Ureter (tissue), 1 donor: ENCODE measurements at places on chromosomes 1 and 21.

- no peak for DNase-seq
Observed at GRCh38 chr1:77370161-77370560, 88.3 kb downstream of the AK5 start.

- no peak for DNase-seq
Observed at GRCh38 chr1:2192031-2192995, 2.3 kb downstream of the FAAP20 start.

DNA sequence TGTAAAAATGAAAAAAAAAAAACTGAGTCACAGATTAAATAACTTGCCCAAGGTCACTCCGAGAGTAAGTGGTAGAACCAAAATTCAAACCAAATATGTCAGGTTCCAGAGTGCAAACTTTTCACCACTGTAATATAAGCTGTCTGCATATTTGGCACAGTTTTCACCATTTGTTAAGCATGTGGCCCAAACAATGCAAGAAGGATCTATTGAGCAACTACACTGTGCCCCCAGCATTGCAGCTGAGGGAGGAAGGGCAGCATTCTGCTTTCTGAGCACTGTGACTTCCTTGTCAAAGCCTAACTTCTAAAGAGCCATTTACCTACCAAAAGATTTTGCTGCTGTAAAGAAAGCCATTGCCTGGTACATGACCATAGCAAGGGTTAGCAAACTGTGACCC, 133.4 kb downstream of the SYT2 start:
- DNase-seq, result no peak

DNA sequence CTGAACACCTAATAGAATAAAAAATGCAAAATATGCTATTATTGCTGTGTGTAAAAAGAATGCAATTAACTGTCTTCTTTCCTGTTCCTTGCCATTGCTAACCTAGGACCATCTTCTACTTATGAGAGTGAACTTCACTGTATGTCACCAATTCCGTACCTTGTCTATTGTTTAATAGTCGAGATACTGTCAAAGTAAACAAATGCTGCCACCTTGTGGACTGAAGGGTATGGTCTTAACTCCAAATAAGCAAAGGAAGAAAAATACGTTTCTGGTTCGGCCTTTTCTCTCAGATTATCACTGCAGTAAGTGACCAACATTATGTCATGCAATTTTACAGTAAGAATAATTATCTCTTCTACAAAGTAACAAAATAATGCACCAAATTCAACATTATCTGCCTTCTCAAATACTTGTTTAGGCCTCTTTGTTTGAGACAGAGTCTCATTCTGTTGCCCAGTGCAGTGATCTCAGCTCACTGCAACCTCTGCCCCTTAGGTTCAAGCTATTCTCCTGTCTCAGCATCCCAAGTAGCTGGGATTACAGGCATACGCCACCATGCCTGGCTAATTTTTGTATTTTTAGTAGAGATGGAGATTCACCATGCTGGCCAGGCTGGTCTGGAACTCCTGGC, 133.4 kb downstream of the COP1 start:
- DNase-seq, result no peak

GRCh38 chr1:246512635-246513034, 5.6 kb upstream of the SMYD3 start:
- DNase-seq, result no peak

DNA sequence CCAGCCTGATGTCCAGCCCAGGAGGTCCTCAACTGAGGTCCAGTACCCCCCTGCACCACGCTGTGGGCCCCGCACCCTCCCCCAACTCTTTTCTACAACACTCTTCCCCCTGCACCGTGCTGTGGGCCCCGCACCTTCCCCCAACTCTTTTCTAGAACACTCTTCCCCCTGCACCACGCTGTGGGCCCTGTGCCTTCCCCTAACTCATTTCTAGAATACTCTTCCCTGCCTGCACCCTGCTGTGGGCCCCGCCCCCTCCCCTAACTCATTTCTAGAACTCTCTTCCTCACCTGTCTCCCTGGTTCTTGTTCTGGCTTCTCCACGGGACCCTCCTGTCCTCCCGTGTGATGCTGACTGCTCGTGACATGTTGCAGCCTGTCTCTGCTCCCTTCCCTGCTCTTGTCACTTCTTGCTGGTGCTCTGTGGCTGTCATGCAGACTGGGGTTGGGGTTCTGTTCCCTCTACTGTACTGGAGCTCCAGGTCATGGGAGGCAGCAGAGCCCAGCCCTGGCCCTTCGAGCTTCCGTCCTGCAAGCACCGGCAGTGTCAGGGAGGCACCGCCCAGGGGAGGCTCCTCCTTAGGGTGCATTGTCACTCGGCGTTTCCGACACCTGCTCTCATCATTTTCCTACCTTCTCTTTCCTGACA, 160.1 kb upstream of the COL6A1 start:
- peak; percentile 41 for DNase-seq

DNA sequence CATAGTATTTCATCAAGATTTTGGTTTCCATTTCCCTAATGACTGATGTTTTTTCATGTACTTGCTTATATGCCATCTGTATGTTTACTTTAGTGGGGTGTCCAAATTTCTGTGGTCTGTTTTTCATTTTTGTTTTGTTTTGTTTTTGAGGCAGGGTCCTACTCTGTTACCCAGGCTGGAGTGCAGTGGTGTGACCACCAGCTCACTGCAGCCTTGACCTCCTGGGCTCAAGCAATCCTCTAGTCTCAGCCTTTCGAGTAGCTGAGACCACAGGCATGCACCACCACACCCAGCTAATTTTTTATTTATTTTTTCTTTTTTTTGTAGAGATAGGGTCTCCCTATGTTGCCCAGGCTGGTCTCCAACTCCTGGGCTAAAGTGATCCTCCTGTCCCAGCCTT, 378.0 kb upstream of the VAMP3 start:
- no peak for DNase-seq

DNA sequence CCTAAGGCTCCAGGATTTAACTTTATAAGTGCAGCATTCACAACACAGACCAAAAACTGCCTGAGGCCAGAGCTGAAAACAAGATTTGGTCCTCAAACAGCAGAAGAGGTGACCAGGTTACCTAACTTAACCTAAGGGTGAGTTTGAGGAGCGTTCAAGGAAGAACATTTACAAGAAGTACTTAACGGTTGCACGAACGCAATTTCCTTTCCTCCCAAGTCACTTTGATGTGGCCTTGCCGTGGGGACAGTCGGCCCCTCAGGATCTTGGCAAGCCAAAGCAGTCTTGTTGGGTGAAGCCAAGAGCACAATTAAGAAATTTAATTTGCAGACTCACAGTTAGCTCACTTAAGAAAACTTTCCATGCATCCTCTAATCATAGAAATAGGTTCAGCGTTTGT, 202.6 kb upstream of the COA6 start:
- no peak for DNase-seq

GRCh38 chr1:198106011-198106410, 50.8 kb upstream of the NEK7 start:
- no peak for DNase-seq

- no peak for DNase-seq
Observed at GRCh38 chr1:209382231-209383100, 201.0 kb upstream of the CAMK1G start.

DNA sequence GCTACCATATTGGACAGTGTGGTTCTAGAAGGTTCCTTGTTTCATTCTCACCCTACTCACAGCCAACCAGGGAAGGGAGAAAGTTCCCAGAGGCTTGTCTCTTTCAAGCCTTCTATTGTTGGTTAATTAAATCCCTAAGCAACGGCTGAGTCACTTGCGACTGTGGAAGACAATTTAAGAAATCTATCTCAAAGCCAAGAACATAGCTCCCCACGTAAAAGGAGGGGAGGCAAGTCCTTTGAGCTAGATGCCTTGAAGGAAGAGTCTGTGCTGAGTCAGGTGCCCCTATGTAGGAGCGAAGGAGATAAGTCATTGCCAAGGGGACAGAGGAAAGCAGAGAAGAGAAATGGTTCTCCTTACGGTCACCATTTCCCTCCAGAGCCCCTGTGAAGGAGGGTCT, 79.4 kb upstream of the PPP2R5A start:
- no peak for DNase-seq

DNA sequence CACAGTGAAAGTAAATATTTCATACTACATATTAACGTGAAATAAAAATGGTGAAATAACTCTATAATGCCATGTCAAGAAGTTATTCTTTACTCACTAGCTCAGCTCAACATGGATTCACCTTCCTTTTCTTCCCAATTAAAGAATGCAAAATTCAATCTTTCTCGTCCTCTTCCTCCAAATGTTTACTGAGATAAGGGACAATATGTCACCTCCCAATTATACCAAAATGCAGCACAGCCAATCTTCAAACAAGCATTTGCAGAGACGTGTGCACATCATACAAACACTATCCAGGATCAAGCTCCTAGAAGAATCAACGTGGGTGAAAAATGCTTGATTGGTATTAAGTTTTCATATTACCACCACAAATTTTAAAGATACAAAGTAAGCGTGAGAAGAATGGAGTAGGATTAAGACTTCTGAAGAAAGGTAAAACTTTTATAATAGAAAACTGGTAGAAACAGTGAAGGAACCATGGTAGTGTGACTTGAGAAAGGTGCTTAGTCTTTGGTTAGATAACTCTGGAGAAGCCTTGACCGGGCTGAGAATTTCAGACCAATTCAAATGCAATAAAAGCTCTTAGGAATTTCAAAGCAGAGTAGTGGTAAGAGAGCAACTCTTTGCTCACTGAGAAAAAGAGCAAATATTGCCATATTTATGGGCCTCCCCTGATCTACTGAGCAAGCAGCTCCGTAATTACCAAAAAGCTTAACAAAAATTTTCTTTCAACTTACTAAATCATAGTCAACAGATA, 7.2 kb downstream of the PTP4A2 start:
- DNase-seq, result no peak

DNA sequence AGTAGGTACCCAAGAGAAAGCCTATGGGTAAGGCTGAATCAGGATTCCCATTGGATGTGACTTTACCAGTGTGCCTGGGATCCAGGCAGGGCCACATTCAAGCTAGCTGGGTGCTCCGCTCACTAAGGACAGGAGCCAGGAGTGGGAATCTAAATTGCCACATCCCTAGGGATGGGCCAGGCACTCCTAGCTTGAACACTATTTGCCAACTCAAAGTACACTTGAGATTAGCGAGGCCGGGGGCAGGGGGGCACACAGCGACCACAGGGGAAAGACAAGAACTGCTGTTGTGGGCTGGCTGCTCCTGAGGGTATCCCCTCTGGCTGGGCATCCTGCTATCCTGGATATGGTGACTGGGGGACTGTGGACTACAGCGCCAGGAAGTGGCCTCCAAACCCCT, 4.3 kb downstream of the SLC45A3 start:
- no peak for DNase-seq

GRCh38 chr1:102163799-102164198, 167.1 kb upstream of the OLFM3 start:
- no peak for DNase-seq

DNA sequence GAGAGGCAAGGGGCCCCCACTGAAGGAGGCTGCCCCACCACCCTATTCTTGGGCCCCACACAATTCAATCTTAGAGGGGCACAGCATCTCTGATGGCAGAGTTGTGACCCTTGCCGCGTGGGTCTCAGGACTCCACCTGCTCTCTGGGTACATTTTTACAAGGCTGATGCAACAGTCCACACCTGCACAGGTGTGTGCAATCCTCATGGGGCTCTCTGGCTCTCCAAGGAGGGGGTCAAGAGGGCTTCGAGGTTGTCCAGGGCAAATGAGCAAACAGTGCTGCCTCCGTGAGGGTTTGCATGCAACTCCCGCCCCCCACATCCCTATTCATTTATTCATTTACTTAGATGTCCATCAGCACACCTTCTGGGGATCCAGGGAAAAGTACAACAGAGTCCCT, 81.6 kb upstream of the IFFO2 start:
- no peak for DNase-seq
